Activated naive CD8-positive, alpha-beta T cell treated with anti-CD3 and anti-CD28 coated beads, Interleukin-2, amount 50 U/mL, for 16 hours (primary cell): ENCODE measurements at places on chromosomes 1 and 21.
A peak's percentile ranks its signal among the peaks of the same experiment; 100 is the strongest.

GRCh38 chr1:101219924-101220870 lies 16.6 kb upstream of the S1PR1 start:
- DNase-seq: no peak

DNA sequence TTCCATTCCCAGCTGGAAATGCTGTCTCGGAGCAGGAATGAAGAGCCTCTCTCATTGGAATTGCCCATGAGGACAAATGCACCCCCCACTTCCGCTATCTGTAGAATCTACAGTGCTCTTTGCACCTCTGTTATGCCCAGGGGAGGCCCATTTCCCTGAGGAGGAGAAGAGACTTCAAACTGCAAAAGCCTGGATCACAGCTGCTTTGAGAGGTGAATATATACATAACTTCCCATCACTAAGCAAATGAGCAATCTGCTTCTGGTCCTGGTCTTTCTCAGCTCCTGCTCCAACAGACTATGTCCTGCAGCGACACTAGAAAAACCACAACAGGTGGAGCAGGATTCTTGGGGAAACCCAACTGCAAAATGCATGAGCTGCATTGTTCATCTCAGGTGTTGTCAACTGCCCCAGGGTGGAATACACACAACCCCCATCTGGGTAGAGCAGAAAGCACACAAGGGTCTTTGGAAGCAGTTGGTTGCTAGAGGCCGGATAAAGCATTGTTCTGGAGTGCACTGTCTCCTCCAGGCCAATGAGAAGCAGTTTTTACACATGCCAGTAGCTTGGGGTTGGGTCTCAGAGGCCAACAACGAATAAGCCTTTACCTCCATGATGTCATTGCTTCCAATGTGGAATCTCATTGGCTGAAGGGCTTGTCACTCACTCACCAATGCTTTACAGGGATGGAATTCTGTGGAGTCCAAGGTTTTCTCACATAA lies 67.7 kb upstream of the RAB4A start:
- no peak for DNase-seq

- no peak for DNase-seq
These were observed 20.0 kb upstream of the DISP1 start for GRCh38 chr1:222794656-222795474.

GRCh38 chr1:38487396-38487795 lies 372.2 kb downstream of the RRAGC start:
- DNase-seq: no peak

- no peak for DNase-seq
These were observed 2.6 kb upstream of the LEFTY2 start for GRCh38 chr1:225943582-225943981.

GRCh38 chr1:231407049-231407448 lies 15.0 kb downstream of the EGLN1 start:
- no peak for DNase-seq

GRCh38 chr1:92858564-92859399 lies 26.9 kb downstream of the RPL5 start:
- DNase-seq: peak; percentile 21

- no peak for DNase-seq
These were observed 21.4 kb downstream of the STUM start for GRCh38 chr1:226569879-226570547.

- DNase-seq: no peak
These were observed 21.3 kb downstream of the IFI16 start for GRCh38 chr1:159030877-159031447.

GRCh38 chr1:117567435-117567834 lies 38.4 kb upstream of the TENT5C start:
- DNase-seq: no peak

GRCh38 chr1:65812065-65812464 lies 19.4 kb downstream of the PDE4B start:
- DNase-seq: peak; percentile 8

GRCh38 chr1:76122271-76122670 lies 47.7 kb downstream of the ST6GALNAC3 start:
- DNase-seq: no peak

DNA sequence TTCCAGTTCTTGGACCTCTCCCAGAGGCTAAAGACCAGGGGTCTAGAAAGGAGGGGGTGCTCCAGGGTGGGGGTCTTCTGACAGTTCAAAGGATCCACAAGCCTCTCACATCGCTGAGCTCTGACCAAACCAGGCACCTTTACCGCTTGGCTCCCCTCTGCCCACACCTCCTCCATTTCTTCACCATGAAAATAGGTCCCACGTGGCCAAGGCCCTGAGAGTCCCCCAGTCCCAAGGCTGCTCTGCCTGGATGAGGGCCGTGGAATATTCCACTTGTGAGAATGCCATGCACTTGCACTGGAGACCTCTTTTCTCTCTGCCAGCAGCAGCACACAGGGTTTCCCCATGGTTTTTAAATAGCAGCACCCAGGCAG lies 87.4 kb downstream of the ITPKB start:
- DNase-seq: no peak

- DNase-seq: no peak
These were observed 6.7 kb upstream of the FBXO28 start for GRCh38 chr1:224107282-224107625.

DNA sequence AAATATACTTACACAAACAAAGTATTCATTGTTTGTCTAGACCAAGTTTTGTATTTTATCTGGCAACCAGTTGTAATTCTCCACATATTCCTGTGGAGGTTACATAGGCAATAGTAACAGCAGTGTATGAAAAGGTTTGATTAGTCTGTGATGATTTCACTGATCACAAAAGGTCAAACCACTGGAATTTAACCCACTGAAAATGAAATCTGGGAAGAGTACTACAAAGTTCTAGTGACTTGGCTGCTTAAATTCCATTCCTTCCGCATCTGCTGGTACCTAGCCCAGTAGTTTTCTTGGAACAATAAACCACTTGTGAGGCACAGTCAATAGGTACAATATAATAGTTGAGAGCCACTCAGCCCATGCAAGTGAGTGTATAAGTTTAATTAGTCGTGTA lies 205.4 kb downstream of the NFIA start:
- no peak for DNase-seq

DNA sequence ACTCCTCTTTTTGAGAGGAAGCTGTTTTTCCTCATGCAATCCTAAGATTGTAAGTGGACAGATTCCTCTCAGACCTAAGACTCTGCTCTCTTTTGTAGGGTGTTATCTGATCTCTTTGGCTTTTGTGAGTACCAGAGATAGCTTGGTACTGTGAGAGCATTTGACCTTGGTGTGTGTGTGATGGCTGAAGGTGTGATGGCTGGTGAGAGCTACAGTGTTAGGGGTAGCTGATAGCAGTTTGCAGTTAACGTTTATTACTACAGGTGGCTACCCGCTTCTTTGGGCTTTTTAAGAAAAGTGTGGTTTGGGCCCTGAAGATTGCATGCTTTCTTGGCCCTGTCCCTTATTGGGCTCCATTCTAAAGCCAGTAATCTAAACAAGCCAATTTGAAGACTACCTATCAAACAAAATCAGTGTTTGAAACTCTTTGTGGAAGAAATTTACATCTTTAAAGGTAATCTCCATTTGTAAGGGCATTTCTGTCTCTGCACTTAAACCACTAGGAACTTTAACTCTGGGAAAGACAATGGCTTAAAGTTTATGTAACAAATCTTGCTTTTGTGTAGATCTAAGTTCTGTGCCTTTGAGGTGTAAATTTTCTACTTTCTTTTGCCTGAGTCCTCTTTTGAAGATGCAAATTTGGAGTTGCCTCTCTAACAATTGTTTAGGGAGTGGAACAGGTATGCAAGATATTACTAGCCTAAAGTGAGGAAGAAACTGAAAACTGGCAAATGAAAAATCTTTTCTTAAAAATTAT lies 85.3 kb upstream of the SERBP1 start:
- DNase-seq: no peak

DNA sequence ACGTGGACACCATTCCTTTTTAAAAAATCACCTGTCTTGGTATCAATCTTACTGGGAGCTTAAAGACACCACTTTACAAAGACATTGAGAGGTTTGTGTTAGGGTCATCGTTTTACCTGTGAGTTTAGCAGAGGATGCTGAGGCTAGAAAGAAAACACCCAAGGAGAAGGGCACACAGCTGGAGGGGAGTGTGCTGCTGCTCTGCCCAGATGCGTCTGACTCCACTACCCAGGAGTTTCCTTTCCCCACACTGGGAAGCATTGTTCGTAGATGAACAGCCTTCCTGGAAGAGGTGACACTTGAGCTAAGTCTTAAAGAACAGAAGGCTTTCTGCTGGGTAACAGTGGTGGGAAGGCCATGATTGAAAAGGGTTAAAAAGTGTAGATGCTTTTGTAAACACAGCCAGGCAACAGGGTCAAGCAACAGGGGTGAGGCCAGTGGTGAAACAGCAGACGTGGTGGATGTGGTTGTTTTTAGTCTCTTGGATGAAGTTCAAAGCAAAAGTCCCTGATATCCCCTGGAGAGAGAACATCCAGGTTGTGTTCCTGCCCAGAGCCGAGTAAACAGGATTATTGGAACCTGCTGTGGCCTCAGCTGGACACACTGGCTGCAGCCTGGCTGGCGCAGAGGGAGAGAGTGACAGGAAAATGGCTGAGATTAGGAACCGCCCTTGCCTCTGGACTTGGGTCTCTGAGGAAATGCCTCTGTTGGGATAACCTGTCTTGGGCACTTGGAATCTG lies 198.6 kb upstream of the JUN start:
- DNase-seq: no peak

DNA sequence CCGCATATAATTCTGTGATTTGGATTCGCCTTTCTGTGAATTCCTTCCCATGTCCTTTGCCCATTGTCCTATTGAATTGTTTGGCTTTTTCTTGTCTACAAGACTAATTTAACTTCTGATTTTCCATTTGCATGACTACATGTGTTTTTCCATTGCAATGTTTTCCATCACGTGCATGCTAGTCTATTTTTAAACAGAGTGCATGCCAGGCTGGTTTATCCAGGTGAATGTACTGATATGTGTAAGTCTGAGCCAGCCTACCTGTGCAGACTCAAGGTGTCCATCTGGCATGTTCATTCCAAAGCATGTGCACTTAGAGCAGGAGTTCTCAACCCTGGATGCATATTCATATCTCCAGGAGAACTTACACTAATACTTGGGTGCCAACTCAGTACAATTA lies 59.7 kb downstream of the INAVA start:
- no peak for DNase-seq

DNA sequence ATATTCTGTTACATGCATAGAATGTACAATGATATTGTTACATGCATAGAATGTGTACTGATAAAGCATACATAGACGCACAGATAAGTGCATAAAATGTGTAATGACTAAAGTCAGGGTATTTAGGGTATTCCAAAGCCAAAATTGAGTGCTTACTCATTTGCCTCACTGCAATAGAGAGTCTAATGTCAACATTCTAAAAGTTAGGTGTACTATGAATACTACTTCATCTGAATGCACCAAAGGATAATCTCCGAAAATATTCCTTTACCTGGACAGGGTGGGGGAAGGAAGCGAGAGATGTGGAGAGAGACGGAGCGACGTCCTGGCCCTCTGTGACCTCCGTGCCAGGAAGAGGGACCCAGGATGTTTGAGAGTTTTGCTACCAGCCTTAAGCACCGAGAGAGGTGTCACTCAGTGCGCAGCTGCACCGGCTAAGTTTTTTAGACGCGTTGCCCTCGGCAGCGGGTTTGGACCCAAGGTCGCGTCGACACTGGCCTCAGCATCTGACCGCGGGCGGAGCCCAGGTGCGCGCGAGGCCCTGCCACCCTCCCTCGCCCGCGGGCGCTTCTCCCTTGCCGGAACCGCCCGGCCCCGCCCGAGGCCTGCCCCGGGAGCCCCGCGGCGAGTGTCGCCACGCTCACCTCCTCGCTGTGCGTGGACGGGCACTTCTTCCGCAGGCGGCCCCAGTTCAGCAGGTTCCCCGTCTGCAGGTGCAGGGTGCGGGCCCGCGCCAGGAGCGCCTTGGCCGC lies 660 bp downstream of the GCLM start:
- DNase-seq: no peak

- DNase-seq: no peak
These were observed 211.5 kb downstream of the LHX8 start for GRCh38 chr1:75345538-75346292.

GRCh38 chr1:54121482-54122134 lies 31.2 kb downstream of the CDCP2 start:
- DNase-seq: peak; percentile 32

- DNase-seq: no peak
These were observed 9.1 kb upstream of the C1orf159 start for GRCh38 chr1:1124786-1125642.

DNA sequence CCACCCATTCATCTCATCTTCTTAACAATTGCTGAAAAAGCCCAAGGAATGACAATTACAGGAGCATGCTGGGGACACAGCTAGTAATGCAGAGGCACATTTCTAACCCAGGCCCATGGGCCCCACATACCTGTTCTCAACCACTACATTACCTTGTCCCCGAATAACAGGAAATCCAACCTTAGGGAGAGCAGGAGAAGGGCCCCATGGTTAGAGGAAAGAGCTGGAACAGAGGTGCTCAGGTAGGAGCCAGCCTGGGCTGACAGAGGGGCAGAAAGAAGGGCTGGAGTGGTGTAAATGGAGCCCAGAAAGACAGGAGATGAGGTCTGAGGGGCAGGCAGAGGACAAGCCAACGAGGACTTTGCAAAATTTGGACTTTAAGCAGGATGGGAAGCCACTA lies 11.4 kb upstream of the S100A8 start:
- DNase-seq: no peak

- no peak for DNase-seq
These were observed 21.5 kb downstream of the PDPN start for GRCh38 chr1:13605159-13605558.

- no peak for DNase-seq
These were observed 33.8 kb upstream of the ERO1B start for GRCh38 chr1:236315518-236315917.

GRCh38 chr21:43027846-43028731 lies 47.5 kb downstream of the CBS start:
- no peak for DNase-seq

GRCh38 chr1:234768569-234769283 lies 158.7 kb upstream of the IRF2BP2 start:
- peak; percentile 68 for DNase-seq

DNA sequence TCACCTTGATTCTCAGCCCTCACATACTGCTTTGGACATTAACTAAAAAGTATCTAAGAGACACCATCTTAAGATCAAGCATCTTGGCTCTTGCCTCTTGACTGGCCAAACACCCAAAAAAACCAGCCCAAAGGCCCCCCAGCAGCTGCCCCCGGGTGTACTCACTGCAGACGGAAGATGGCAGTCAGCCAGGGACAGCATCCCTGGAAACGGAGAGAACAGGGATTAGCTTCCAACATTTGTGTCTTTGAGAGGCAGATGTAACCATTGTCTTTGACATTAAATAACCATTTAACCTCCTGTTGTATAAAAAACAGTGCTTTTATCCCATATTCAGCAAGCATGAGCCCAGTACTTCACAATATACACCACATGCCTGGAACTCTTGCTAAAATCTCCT lies 11.3 kb downstream of the TMEM63A start:
- no peak for DNase-seq

- DNase-seq: no peak
These were observed 51.0 kb downstream of the SMYD2 start for GRCh38 chr1:214331827-214332423.

- no peak for DNase-seq
These were observed 49.3 kb downstream of the FBXO42 start for GRCh38 chr1:16302709-16303627.

DNA sequence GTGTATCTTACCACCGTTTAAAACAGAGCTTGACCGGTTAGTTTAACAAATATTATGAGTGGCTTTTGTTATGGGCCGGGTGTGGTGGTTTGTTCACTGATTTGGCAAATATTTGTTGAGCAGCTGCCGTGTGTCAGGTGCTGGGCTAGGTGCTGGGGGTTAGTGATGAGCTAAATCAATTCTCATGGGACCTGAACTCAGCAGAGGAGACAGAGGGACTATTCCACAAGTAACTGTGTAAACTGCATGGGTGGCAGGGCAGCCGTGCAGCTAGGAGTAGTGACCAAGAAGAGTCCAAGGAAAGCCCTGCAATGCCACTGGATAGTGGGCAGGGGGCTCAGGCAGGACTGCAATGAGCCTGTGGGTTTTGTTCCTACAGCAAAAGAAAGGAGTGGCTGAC lies 11.2 kb upstream of the C2CD2 start:
- no peak for DNase-seq
